ENCODE measurements at places on chromosomes 4 and X.

- peak; percentile 82 for DNase-seq
Observed at GRCh38 chr4:185143601-185143969, 519 bp downstream of the SLC25A4 start.

DNA sequence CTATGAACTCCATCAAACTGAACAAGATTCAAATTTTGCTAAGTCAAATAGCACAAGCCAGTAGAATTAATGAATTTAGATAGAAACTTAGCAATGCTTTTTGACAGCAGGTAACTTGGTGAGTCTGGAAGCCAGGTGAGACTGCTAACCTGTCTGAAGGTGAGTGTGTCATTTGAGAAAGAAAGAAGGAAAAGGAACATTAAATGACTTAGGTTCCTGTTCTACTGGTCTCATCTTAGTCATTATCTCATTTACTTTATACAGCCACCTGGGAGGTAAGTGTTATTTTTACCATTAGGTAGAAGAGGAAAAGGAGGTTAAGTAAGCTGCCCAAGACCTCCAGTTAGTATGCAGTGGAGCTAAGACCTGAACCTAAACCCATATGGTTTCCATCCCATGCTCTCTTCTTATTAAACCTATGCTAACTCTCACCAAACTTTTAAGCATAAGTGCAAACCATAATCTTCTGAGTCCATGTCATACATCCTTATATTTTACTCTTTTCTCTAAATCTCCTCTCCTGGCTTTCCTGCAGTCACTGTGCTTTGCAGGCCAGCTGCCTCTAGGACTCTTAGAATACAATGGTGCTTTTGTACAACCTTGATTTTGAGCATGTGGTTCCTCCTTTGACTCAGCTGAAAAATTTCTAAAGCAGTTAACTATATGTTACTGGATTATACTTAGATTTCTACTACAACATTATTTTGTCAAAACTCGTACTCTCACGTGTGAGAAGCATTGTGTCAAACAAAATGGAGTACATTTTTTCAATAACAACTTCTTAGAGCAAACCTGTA is 68.5 kb downstream of the ATP10D start:
- no peak for DNase-seq

DNA sequence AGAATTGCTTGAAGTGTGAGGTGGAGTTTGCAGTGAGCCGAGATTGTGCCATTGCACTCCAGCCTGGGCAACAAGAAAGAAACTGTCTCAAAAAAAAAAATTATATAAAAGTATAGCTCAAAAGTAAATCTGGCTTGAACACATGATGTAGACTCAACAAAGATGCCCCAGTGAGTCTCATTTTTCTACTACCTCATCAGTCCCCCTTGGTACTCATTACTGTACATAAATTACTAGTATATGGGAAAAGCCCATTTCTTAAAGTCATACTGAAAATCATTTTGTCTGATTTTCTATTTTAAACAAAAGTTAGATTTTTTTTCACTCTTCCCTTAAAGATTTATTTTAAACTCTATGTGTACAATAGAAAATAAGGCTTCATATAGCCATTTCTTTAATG is 39.2 kb downstream of the FAM241A start:
- DNase-seq, result no peak

DNA sequence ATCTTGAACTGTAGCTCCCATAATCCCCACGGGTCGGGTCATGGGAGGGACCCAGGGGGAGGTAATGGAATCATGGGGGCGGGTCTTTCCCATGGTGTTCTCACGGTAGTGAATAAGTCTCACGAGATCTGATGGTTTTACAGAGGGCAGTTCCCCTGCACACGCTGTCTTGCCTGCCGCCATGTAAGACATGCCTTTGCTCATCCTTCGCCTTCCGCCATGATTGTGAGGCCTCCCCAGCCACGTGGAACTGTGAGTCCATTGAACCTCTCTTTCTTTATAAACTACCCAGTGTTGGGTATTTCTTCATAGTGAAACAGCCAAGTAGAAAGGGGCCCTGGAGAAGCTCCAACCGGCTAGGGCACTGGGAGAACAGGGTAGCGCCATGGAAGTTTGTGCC is 12.3 kb downstream of the CTAG1A start:
- no peak for DNase-seq

DNA sequence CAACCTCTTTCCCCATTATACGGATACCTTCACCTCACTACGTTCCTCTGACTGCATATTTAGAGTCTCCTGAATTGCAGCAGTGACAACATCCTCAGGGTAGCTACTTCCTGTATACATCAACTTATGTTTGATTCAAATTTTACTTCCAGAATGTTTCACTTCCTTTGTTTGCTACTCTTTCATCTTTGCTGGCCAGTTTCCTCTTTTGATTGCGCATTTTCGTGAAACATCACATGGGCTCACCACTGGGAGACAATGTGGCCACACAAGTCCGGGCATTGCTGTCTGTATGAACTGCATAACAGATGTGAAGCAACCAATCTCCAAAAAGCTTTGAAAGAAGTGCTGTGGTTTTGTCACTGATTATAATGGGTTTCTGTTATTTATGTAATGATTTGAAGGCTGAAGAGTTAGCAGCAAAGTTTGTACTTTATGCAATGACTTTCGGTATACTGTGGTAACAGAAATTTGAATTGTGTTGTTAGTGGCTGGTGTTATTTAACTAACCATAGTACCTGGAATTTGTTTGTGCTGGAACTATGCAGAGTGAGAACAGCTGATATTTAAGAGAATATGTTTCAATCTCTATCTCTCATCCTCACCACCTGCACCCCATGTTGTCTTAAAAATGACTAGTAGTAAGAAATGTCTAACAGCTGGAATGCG is 7.4 kb downstream of the SNCA start:
- no peak for DNase-seq

GRCh38 chr4:122073615-122074014 is 78.5 kb upstream of the BLTP1 start:
- DNase-seq, result no peak

DNA sequence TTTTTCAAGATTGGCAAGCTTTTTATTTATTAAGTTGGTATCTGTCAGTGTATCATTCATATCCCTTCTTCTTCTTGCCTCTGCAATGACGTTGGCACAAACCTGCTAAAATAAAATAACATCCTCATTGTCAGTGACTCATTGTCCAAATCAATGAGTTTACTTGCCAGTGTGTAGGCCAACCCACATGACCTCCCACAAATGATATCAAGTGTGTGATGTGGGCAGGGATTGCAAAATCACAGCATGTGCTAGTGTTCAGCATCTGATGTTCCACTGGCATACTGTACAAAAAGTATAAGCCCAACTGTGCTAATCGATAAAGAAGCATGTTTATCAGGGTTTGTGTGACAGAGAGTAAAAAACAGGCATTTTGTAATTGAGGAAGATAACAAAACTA is 25.5 kb downstream of the GPAT3 start:
- no peak for DNase-seq

GRCh38 chr4:82866706-82867385 is 24.1 kb downstream of the SEC31A start:
- no peak for DNase-seq

DNA sequence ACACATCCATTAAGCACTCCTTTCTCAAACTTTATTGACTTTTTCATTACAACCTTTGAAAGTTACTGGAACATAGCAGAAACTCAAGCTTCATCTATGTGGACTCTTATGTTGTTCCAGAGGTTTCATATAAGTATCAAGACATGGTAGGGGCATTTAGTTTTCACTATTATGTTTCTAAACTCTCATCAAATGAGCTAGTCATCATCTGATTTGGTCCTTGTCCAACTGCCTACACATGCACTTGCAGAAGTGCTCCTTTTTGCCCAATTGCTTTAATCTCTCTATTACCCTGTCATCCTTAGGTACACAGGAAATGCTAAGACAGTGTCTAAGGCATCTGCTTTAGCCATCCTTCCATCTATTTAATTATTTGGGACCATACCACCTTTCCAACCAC is 42.2 kb upstream of the EPGN start:
- no peak for DNase-seq

GRCh38 chr4:35970366-35970960 is 273.9 kb downstream of the ARAP2 start:
- no peak for DNase-seq

DNA sequence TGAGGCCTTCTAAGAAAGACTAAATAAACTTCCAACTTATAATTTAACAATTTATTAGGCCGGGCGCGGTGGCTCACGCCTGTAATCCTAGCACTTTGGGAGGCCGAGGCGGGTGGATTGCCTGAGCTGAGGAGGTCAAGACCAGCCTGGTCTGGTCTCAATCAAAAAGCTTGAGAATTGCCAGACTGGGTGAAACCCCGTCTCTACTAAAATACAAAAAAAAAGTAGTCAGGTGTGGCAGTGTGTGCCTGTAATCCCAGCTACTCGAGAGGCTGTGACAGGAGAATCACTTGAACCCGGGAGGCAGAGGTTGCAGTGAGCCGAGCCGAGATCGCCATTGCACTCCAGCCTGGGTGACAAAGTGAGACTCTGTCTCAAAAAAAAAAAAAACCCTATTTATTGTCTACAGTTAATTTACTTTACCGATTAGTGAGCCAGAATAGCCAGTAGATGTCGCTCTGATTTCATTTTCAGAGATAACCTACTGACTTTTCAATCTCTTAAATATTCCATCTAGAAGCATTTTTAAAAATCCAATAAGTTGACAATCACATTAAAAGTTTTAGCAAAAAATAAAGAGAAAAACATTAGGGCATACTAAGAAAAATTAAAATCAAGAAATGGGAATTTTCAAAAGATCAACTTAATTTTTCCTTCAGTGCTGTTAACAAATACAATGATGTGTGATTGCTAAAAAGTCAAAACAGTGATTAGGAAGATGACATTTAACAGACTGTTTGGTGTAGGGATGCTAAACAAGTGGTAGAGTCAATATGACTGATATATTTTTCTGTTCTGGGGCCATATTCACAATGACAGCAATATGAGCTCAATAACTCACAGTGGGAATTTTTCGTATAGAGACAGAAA is 4.3 kb upstream of the SHROOM3 start:
- DNase-seq, result no peak
